ENCODE measurements at places on chromosomes 1 and 21.
A peak's percentile ranks its signal among the peaks of the same experiment; 100 is the strongest.

DNA sequence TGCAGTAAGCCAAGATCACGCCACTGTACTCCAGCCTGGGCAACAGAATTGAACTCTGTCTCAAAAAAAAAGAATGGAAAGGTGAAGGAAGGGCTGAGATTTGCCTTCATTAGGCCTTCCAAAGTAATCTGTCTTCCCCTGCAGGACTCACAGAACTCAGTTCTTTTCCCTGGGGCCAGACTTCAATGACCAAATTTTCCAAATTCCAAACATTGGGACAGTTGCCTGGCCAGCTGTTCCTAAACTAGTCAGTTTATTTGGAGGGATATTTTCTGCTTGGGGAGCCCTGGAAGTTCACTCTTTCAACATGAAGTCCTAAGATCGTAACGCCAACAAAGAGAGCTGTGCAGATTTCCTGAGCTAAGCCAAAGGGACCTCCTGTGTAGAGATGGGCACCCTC lies 5.4 kb upstream of the DEDD start:
- DNase-seq: no peak

DNA sequence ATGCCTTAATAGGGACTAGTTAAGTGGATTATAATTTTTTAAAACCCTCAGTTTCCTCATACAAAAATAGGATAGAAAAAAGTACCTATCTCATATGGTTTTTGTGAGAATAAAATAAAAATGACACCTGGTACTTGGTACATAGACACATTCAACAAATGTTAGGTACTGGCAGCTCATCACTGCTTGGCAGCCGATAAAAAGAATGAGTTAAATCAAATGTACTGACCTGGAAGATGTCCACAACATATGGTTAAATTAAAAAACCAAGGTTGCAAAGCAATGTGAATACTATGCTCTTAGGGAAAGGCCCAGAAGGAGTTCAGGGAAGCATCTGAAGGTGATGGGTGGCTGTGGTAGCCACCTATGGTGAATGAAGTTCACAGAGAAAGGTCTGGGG lies 64.9 kb upstream of the SMYD2 start:
- DNase-seq: no peak

DNA sequence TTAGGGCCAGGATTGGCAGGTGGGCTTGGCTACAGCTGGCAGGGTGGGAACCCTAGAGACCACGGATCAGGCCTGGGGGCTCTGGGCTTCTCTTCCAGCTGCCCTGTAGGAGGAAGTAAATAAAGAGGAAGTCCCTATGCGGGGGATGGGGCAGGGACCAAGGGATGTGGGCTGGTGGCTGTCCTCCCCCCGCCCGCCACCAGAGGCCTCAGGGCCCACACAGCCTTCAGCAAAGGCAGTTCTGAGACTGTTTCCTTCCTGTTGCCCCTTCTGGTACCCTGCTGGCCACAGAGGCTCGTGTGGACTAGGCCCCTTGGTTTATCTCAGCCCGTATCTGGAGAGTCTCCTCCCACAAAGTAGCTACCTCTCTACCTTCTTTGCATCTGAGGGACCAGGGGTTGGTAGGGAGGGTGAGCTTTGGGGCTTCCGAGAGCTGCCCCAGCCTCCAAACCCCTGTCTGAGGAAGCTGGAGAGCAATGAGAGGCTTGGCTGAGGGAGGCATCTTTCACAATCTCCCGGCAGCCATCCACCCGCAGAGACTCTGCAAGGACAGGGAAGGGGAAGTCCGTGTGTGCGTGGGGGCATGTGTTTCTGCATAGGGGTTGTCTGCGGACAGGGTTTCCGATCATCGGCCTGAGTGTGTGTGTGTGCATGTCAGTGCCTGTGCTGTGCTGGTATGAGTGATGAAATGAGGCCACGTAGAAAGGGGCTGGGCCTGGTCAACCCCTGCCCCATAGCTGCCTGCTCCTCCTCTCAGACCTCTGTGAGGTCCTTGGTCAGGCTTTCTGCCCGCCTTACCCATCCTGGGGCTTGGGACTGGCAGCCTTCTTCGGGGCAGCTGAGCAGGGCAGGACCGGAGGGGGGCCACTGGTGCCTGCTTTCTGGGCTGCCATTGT lies 12.5 kb downstream of the RPS6KA1 start:
- peak; percentile 64 for DNase-seq

- DNase-seq: no peak
These were observed 29.9 kb upstream of the LYPLAL1 start for GRCh38 chr1:219143735-219144134.

DNA sequence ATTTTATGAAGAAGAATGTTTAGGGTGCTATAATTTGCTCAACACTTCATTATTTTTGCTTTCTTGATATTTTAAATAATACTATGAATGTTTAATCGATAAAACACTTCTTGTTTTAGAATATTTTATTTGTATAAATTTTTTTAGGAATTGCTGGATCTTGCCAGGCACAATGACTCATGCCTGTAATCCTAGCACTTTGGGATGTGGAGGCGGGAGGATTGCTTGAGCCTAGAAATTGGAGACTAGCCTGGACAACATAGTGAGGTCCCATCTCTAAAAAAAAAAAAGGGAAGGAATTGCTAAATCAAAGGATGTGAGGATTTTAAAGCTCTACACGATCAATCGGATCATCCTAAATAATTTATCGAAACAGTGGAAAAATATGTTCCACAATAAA lies 17.6 kb downstream of the RNF11 start:
- DNase-seq: no peak

DNA sequence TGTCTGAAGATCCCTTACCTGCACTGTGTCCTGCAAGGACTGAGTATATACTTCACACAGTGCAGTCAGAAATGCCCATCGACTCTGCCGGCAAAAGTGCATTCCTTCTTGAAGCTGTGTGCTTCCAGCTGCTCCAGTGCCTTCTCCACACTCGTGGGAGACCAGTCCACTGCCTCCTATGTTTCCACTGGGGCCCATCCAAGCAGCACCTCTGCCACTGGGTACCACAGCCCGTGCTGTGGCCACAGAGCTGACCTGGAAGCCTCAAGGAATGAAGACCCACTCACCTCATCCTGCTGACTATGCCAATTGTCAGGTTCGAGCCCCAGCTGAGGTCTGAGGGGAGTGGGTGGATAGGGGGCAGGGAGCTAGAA lies 108.1 kb downstream of the GDAP2 start:
- no peak for DNase-seq

GRCh38 chr1:183098317-183098716 lies 75.1 kb downstream of the LAMC1 start:
- no peak for DNase-seq

DNA sequence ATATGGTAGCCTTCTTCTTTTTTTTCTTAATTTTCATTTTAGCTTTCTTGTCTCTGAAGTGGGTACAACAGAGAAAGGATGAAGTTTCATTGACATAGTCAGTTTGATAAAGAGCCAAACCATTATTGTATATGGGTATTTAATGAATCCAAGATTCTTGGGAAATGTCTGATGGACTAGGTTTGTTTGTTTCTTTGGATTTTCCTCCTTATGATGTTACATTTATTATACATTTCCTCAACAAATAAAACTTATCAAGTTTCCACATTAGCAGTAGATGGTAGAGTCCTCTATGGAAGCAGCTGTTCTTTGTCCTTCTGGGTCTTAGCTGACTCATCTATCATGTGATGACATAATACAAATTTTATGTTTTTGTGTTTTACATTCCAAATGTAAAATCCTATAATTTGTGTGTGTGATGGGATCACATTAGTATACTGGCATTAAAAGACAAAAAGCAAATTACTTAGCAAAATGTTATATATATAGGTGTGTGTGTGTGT lies 6.0 kb downstream of the COL24A1 start:
- no peak for DNase-seq

GRCh38 chr1:222788402-222789156 lies 26.3 kb upstream of the DISP1 start:
- no peak for DNase-seq

DNA sequence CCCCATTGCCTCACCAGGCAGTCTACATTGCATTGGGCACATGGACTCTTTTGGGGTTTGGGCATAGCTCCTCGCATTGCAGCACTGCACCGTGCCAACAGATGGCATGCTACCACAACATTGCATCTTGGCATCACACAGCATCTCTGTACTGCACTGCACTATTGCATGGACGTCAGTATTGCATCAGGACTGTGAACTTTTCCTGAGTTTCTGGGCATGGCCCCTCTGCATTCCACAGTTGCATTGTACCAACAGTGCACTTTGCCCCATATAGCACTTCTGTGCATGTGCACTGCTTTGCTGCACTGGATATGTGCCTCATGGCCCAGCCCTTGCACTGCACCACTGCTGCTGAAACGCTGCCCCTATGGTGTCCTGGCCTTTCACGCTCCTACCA lies 9.6 kb downstream of the PTPRU start:
- no peak for DNase-seq

DNA sequence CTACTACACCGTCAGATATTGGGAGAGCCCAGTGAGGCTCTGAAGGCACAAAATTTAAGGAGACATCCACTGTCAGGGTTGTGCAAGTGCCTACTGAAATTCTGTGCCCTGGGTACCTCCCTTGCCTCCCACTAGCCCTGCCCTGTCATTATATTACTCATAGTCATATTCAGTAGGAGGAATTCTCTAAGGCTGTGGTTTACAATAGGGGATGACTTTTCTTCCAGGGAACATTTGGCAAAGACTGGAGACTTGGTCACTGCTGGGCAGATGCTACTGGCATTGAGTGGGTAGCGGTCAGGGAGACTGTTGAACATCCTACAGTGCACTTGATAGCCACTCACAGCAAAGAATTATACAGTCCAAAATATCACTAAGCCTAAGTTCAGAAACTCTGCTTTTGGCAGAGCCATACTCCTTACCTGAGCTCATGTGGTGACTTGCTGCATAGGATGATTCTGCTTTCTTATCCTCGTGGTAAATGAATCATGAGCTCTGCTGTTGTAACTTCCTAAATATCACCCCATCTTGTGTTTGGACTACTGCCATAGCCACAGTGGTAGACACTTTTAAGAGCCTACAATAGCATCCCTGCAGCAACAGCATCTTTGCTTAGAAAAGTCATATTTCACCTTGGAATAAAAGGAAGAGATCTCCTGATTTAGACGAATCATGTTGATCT lies 563.4 kb upstream of the PLXNA2 start:
- DNase-seq: no peak

DNA sequence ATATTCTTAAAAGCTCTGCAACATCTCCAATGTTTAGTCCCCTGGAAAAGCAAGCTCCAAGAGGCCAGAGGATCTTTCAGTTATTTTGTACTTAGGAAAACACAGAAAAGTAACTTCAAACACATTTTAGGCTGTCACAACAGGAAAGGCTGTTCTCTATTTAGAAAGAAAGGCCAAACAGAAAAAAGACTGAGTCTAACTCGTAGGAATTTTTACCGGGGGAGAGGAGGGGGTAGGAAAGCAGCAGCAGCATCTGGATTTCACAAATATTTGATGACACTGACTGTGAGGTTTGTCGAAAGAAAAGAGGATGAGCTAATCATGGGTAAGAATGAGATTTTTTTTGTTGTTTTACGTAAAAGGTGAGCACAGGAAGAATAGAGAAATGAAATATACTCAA lies 107.1 kb downstream of the EIF4G3 start:
- no peak for DNase-seq

GRCh38 chr1:216604771-216605170 lies 118.5 kb downstream of the ESRRG start:
- DNase-seq: no peak

Data from stimulated activated CD4-positive, alpha-beta T cell treated with anti-CD3 and anti-CD28 coated beads, Interleukin-2, amount 100 ng/mL, for 48 hours (primary cell).